SW 1271 (cell line): ENCODE measurements at places on chromosomes 7 and 10.

DNA sequence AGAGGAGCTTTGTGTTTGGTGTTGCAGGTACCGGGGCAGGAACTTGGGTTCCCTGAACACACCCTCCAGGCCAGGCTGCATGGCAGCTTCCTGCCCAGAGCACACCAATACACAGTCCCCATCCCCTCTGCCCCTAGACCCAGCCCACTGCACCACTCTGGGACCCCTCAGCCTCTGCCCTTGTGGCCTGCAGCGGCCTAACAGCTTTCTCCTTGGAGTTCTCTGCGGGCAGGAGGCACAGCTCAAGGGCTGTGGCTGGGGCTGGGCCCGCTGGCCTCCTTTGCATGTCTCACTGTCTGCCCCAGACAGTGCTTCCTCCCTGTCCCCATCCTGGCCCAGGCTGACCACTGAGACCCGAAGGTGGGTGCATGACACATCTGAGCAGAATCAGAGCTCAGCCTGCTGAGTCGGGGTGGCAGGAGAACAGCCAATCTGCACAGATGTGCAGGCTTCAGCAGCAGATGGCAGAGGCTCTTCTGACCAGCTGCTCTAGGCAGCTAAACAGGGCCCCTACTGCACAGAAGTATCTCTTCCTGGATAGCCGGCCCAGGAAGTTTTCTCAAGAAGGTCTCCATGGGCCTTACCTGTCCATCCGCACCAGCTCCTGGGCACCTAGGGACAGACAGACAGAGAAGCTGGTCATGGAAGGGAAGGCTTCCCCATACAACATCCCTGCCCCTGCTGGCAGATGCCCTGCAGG, 20.8 kb downstream of the VSIR start:
- DNase-seq = no peak

- DNase-seq = no peak
Observed at GRCh38 chr10:68052463-68052862, 22.6 kb downstream of the HERC4 start.

GRCh38 chr7:132899833-132900232, 182.1 kb downstream of the CHCHD3 start:
- DNase-seq = no peak

GRCh38 chr10:133523631-133524203, 3.4 kb upstream of the CYP2E1 start:
- no peak for DNase-seq

GRCh38 chr7:23691320-23691719, 11.3 kb downstream of the FAM221A start:
- DNase-seq = no peak

- no peak for DNase-seq
Observed at GRCh38 chr7:3032256-3032655, 11.4 kb downstream of the CARD11 start.

- no peak for DNase-seq
Observed at GRCh38 chr7:121103579-121103978, 115.1 kb downstream of the CPED1 start.

GRCh38 chr10:63582690-63583089, 61.5 kb downstream of the REEP3 start:
- no peak for DNase-seq
